ENCODE measurements at places on chromosomes 3 and 15.

DNA sequence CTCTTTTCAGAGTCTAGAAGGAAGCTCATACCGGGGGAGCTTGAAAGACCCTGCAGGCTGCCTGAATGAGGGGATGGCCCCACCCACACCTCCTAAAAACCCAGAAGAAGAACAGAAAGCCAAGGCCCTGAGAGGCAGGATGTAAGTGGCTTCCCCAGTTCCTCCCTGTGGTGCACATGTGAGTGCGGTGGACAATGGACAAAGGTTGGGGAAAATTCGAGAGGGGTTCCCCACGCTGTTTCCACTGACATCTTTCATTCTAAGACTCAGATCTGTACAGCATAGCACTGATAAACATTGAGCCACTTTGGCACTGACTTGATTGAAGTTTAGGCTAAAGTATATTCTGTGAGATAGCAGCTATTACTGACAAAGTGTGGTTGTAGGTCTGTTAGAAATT is 79.5 kb upstream of the UMPS start:
- peak; percentile 52 for DNase-seq

- DNase-seq = peak; percentile 79
Observed at GRCh38 chr15:58458076-58458475, 26.3 kb downstream of the LIPC start.

DNA sequence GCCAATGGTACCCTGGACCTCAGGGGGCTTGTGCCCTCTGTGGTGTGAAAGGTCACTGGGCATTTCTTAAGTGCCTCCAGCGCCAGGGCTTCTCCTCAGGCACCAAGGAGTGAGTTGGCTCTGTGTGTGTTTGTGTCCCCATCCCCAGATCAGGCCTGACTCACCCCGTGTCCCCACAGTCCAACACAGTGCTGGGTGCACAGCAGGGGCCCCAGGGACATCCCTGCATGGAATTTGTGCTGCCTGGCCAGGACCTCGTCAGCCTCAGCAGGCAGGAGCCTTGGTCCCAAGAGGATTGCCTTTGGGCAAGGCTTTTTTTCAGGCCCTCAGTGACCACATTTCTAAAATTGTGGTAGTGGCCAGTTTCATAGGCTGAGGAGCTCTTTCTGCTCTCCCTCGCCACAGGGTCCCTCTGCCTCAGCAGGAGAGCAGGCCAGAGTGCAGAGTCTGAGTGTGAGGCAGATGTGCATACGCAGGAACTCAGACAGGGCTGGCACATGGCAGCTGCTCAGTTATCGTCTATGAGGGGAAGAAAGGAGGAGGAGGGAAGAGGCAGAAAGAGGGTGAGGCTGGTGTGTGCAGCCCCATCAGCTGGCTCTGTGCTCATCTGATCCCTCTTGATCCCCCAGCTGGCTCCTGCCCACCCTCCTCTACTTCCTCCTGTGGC is 215.6 kb downstream of the RPLP1 start:
- peak; percentile 58 for DNase-seq

DNA sequence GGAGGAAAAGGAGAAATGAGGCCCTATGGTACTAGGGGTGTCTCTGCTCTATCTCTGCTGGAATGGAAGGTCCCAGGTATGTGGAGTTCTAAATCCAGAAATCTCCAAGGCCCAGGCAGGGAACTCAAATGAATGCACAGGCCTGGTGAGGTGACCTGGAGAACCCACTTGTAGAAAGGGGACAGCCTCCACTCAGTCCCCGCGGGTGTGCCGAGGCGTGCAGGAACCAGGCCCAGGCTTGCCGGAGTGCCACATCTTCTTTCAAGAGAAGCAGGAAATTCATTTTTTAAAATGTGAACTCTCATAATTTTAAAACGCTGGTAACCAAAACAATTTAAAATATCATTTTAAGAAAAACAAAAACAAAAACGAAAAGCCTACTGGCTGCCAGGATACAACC is 32.2 kb upstream of the ADCY5 start:
- no peak for DNase-seq

DNA sequence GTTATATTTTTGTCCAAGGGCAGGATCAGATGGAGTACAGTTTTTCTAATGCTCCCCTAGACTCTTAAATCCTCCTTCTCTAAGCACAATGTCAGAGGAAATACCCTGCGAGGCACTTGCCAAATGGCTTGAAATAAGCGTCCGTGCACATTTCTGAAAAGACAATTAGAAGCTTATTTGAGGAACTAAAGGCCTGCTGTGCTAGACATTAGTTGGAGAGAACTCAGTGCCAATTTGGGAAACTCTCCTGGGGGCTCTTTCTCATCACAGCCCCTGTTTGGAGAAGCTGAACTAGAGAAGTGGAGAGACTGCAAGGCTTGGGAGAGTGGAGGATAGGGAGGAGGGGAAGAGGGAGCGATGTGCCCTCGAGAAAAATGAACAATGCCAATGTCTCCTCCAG is 247.6 kb upstream of the C2CD4B start:
- DNase-seq = no peak

DNA sequence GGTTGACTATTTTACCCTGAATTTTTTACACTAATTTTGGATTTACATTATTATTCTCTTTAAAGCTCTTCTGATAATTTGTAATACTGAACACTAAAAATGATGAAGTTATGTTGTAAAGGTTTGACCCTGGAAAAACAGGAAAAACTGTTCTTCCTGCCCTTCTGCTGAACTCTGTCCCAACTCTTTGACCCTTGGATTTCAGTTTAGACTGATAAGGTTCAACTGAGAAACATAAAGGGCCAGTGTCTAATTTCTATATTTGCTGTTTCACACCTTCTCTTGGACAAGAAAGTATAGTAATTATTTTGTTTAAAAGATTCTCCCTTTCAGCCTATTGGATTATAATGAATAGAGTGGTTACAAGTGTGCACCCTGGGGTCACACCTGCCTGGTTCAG is 12.8 kb upstream of the TMOD3 start:
- no peak for DNase-seq

DNA sequence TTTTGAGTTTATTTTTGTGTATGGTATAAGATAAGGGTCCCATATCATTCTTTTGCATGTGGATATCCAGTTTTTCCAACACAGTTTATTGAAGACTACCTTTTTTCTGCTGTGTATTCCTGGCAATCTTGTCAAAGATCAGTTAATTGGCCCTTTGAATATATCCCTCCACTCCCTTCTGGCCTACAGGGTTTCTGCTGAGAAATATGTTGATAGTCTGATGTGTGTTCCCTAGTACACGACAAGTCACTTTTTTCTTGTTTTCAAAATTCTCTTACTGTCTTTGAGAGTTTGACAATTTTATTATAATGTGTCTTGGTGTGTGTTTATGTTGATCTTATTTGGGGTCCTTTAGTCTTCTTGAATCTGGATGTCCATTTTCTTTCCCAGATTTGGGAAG is 129.2 kb downstream of the ISL2 start:
- DNase-seq = no peak

GRCh38 chr3:134693804-134694203 is 43.0 kb upstream of the KY start:
- DNase-seq = no peak

DNA sequence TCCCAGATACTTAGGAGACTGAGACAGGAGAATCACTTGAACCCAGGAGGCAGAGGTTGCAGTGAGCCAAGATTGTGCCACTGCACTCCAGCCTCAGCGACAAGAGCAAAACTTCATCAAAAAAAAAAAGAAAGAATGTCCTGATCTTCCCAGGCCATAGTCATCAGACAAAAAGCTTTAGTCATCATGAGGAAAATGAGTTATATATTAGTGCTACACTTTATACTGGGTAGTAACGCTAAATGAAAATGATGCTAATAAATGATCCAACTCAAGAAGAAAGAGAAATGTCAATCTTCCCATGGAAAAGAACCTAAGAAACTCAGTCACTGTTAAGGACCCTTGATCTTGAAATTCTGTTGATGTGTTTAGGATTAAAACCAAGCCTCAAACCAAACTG is 26.3 kb upstream of the TRIM59 start:
- no peak for DNase-seq

DNA sequence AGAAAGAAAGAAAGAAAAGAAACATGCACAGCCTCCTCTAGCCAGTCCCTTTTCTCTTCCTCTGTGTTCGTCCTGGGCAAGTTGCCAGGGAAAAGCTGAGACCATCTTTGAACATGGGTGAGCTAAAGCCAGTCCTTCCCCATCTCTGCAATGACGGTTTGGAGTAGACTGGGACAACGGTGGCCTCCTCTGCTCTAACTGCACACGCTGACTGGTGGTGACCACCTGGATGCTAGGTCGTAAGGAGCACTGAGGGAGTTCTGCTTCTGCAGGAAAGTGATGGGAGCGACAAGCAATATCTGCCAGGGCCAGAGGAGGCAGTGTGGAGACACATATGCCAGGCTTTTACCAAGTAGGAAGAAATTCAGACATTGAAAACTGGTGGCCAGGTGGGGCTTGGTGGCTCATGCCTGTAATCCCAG is 111.7 kb downstream of the NUP210 start:
- DNase-seq = peak; percentile 56

DNA sequence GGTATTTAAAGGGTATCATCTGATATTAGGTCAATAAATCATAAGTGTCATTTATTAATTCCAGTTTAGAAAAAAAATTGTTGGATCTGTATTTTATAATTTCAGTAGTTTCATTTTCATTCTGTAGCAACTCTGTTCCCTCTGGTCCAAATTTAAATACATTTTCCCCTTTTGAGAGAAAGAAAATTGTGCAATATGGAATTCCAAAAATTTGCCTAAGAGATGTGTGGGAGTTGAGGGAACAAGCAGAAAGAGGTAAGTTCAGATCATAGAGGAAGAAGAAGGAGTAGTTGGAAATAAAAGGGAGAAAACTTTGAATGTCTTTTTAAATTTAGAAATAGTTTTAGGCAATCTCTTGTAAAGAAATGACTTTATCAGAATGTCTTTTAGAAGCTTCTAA is 48.9 kb upstream of the MME start:
- DNase-seq = peak; percentile 66

DNA sequence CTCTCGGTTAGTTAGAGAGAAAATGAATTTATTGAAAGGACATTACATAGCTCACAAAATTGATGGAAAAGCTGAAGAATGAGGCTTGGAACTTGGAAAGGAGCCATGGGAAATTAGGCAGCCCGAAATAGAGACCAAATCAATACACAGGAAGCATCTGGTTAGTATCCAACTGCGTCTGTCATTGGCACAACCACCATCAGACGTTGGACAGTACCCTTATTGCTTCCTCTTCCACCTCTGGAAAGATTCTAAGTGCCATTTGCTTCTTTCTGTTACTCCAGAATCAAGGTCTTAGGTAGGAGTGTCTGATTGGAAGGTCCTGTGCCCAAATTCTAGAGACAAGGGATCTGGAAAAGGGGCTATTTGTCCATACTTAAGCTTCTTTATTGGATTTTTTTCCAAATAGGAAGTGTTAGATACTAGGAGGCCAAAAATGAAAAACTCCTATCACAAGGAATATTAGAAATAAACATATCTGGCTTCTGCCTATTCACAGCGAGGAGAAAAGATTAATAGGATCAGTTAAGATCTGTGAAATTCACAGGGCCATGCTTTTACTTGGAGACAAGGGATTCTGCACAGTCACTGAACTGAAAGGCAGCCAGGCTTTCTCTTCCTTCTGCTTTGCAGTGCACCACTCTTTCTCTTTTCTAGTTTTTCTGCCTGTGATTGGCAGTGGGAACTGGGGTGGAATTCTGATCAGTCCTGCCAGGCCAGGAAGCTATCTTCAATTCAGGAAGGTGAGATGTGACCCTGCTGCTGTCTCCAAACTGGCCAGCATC is 10.7 kb upstream of the HACD2 start:
- no peak for DNase-seq

GRCh38 chr3:139607257-139608107 is 67.9 kb upstream of the RBP1 start:
- no peak for DNase-seq

GRCh38 chr15:73922186-73923151 is 3.8 kb upstream of the LOXL1 start:
- DNase-seq = no peak

DNA sequence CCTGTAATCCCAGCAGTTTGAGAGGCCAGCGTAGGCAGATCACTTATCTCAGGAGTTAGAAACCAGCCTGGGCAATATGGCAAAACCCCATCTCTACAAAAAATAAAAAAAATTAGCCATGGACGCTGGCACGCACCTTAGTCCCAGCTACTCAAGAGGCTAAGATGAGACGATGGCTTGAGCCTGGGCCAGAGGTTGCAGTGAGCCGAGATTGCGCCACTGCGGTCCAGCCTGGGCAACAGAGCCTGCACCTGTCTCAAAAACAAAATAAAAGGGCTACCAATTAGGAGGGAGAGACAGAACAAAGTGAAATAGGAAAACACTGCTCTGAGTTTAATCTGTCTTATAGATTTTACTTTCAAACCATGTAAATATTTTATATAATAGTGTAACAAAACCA is 33.8 kb downstream of the MSL2 start:
- no peak for DNase-seq

- no peak for DNase-seq
Observed at GRCh38 chr3:114850898-114851297, 296.2 kb downstream of the ZBTB20 start.

DNA sequence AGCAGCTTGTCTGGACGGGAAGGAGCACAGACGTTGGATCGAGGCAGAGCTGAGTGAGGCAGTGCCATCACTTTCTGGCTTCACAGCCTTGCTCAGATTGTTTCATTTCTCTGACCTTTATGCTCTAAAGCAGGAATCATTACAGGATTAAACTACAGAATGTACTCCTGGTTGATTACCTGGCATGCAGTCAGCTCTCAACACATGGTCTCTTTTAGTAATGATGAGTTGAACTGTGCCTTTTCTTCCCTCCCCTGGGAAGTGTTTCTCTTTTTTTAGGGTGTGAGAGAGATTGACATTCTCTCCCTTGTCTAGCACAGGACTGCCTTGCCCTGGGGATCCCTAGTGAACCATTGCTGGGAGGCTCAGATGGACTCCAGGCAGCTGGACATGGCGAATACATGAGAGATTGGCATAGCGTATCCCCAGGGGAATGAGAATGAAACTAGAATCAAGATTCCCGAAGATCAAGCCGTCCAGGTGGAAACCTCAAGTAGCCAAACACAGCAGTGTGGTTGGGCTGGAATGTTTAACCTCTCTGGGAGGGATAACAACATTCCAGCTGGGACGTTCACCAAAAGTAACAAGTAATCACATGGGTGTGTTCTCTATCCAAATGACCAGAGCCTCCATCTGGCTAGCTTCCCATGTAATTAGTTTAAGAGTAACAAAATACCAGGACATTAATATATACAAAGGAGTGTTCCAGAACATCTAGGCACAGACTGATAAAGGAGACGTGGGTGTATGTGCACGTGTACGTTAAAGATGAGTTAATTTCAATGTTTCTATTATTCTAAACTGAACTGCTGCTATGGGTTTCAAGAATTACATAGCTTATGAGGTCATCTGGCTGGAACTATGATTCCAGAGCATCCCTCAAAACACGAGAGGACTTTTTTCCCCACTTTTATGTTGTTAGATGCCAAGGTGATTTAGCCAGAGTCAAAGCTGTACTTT is 118.6 kb upstream of the NR2E3 start:
- DNase-seq = no peak

- DNase-seq = no peak
Observed at GRCh38 chr3:31543375-31543774, 10.7 kb downstream of the STT3B start.
